ENCODE measurements at places on chromosomes 12 and 14.
A peak's percentile ranks its signal among the peaks of the same experiment; 100 is the strongest.

DNA sequence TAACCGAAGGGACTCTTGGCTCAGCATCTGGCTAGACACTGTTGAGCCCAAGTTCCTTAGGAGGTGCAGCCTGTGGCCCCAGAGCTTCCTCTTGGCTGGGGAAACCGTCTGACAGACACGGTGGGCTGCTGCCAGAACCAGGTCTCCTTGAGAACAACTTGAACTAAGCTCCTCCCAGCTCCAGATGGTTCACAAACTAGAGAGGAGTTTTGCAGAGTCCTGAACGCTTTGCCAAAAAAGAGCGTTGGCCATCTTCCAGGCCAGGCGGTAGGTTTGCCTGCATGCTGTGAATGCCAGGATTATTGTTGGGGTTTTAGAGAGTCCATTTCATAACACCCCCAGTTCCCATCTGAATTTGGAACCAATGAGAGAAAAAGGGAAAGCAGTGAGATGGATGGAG lies 399.8 kb downstream of the RGS6 start:
- no peak for DNase-seq

DNA sequence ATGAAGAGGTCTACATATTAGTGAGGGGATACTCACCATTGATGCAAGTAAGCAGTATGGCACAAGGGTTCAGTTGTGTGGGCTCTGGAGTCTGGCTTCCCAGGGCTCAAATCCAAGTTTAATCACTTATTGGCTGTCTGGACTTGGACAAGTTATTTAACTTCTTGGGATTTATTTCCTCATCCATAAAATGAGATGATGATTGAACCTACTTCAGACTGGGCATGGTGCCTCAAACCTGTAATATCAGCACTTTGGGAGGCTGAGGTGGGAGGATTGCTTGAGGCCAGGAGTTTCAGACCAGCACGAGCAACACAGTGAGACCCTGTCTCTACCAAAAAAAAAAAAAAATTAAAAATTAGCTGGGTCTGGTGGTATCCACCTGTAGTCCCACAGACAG lies 67.9 kb downstream of the KCNK10 start:
- no peak for DNase-seq

DNA sequence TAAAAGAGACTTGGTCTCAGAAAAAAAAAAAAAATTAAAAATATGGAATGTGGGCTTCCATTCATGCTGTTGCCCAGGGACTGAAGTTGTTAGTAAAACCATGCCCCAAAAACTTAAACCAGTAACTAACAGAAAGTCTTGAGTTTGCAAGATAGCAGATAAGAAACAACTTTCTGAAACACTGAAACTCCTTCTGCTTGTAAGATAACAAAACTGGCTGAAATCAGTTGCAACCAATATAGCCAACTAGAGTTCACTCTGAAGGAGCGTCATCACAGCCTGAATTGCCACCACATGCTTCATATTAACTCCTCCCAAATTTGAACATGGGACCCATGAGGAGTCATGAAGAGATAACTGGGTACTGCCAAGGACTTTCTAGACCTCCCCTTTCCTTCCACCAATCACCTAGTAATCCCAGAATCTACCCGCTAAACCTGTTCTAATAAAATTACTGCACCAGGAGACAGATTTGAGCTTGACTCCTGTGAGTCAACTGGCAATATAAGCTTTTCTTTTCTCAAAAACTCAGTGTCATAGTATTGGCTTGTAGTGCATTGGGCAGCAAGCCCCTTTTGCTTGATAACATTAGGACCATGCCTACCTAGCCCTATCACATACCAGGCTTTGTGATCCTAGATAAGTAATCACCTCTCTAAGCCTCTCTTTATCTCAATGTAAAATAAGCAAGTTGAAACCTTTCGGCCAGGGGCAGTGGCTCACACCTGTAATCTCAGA lies 53.6 kb downstream of the R3HDM2 start:
- DNase-seq = no peak

- DNase-seq = no peak
Observed at GRCh38 chr12:120196363-120196762, 1.8 kb upstream of the GCN1 start.

GRCh38 chr12:102496591-102496990 lies 16.2 kb upstream of the IGF1 start:
- DNase-seq = no peak

GRCh38 chr14:96154900-96155299 lies 49.7 kb upstream of the BDKRB2 start:
- no peak for DNase-seq

DNA sequence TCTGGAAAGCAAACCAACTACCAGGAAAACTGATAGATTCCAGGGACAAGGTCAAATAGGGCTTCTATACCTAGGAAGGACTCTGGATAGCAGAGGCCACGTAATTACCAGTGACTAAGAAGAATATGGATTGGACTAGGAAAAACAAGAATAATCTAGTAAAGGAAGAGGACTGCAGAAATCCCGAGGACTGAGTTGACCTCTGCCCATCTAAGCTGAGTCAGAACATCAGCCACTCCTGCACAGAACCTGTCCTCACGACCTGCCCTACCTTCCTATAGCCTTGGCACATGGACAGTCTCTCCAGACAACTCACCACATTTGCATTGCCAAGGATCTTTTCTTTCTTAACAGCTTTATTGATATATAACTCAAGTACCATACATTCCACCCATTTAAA lies 2.3 kb downstream of the OR6J1 start:
- no peak for DNase-seq

- DNase-seq = no peak
Observed at GRCh38 chr14:75471059-75471458, 43.2 kb downstream of the JDP2 start.

DNA sequence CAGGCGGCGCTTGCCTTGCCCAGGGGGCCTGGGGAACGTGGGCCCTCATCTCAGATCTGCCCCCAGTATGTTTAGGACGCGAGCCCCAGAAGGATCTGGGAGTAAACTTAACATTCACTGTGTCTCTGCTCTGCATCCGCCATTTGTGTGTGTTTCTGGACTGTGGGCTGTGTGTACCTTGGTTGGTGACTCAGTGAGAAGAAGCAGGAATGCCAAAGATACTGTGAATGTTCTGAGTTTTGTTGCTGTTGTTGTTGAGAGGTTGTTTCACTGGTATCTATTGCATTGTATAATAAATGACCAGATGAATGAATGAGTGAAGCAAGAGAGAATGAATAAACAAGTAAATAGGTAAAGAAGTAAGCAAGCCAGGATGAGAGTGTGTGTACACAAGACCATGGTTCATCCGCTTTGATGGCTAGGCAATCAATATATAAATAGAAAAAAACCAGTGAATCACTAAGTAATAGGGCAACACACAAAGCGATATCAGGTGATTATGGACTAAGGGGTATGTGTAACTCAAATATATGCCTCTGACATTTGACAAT lies 20.5 kb downstream of the MEG3 start:
- DNase-seq = no peak

DNA sequence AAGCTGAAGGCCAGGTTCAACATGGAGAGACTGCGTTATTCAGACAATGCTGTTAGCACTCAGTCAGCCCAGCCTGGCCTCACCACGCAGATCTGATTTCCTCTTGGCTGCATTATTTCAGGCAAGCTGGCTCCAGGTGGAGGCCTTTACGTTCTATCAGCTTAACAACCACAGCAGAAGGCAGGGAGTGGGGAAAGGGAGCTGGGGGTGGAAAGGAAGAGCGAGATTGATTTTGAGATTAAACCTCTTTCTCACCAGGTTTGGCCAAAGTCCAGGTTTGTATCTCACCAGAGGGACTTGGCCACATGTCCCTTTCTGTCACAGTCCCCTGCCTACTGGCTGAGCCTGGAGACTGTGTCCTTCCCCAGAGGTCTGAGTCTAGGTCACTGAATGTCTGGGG lies 543.7 kb upstream of the TMEM132C start:
- peak; percentile 65 for DNase-seq

- no peak for DNase-seq
Observed at GRCh38 chr12:48199774-48200221, 3.3 kb downstream of the OR10AD1 start.

DNA sequence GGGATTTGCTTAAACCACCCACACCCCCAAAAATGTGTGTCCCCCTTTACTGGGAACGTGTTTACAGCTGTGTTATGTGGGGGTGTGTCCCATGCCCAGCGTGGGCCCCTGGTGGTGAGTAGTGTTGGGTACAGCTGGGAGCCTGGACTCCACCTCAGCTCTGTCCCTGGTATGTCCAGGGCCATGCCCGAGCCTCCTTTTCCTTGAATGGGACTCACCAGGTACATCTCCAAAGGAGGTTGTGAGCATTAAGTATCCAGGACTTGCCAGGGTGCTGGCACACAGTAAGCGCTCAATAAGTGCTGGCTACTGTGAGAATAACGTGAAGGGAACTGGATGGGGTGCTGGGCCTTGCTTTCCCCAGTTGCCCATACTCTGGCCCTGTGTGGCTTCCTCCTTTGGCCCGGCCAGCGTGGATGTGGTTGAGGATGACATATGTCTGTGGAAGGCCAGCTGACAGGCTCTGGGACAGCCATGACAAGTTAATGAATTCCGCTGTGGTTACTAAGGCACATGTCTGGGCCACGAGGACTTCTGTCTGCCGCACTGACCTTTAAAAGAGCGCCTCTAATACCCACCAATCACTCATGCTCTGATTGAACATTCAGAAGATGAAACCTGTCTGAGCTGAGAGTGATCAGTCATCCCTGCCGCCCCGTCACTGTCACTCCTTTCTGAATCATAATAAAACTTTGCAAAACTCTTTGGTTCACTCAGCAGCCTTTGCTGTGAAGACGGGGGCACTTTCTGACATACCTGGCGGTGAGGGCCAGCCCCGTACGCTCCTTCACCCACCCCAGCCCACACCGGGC lies 74.7 kb downstream of the DIO3 start:
- DNase-seq = no peak

- no peak for DNase-seq
Observed at GRCh38 chr14:54474232-54474793, 14.5 kb downstream of the GMFB start.

GRCh38 chr14:74207943-74208342 lies 31.3 kb upstream of the VSX2 start:
- DNase-seq = no peak

DNA sequence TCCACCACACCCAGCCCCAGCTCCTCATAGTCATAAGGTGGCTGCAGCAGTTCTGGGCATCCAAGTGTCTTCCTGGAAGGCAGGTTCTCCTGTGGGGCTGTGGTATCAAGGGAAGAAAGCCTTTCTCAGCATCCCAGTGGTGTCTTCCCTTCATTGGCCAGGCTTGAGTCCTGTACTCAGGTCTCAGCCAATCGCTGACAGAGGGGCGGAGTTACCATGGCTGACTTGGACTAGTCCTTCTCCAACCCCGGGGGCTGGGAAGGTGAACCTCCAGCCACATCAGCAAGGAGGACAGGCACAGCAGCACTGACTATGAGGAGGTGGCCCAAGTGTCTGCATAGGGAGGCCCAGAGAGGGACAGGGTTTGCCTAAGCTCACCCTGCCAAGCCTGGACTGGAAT lies 64.0 kb upstream of the SLC24A4 start:
- no peak for DNase-seq

DNA sequence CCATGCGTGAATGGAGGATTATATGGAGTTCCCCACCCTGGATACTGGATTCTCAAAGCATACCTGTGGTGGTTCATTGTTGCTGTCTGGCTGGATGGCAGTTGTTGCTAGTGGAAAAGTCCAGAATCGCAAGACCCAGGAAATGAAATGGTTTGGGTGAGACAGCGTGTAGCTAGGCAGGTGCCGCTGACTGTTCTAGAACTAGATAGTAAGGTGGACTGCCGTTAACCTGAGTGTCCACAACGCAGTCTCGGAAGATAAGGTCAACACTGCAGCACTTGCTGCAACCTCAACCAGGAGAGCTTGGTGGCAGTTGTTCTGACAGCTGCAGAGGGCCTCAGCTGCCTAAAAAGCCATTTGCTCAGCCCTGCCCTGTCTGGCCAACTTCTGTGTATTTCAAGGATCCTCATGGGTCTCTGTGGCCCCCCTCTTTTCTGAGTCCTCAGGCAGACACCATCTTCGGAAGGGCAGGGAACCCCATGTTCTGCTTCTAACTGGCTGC lies 15.5 kb upstream of the IRF2BPL start:
- no peak for DNase-seq

- DNase-seq = peak; percentile 26
Observed at GRCh38 chr14:38209572-38210557, 2.2 kb downstream of the SSTR1 start.

DNA sequence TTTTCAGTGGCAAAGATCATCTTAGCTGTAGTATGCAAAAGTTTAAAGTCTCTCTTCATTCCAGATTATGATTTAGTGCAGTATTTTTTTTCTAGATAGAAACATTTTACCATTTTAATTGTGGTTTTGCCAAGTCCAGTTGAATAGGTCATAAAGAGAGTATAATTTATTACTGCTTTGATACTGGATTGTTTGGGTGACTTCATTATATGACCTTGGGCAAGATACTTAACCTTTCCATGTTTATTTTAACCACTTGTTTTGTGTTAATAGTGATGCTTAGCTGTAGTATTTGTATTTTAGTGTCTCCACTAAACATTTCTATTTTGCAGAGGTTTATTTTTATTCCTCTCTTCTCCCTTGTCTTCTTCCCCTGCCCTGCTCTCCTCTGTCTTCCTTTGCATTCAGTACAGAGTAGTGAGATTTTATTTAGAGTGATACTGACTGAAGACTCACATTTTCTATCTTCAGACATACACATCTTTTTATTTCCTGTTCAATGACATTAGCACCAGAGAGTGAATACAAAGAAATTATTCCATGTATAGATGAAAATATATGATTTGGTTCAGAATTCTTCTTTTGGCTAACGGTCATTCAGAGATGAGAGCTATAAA lies 215.2 kb downstream of the ERC1 start:
- DNase-seq = no peak

DNA sequence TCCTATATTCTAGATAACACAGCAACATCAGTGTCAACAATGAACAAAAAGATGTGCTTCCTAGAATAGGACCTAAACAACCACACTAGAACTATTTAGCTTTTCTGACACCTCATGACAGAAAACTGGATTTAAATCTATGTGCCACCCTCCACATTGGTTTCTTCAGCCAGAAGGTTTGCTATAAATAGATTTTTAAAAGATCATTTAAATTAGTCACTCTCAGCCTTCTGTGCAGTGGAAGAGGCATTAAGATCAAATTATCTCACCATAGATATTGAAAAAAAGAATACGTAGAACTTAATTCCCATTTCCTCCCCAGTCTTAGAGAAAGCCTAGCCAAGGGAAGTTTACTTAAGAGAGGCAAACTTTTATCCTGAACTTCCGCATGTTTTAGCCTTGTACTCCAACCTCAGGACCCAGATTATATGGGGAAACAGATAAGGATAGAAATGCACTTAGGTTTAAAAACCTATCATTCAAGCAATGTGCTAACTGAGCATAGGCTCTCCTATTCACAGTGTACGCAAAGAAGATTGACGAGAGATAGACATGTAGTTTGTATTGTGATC lies 59.6 kb downstream of the NELL2 start:
- no peak for DNase-seq

All from NCI-H2029 treated with DMSO at 0.1 percent for 48 hours (cell line).